ENCODE measurements at places on chromosomes 1 and 21.

DNA sequence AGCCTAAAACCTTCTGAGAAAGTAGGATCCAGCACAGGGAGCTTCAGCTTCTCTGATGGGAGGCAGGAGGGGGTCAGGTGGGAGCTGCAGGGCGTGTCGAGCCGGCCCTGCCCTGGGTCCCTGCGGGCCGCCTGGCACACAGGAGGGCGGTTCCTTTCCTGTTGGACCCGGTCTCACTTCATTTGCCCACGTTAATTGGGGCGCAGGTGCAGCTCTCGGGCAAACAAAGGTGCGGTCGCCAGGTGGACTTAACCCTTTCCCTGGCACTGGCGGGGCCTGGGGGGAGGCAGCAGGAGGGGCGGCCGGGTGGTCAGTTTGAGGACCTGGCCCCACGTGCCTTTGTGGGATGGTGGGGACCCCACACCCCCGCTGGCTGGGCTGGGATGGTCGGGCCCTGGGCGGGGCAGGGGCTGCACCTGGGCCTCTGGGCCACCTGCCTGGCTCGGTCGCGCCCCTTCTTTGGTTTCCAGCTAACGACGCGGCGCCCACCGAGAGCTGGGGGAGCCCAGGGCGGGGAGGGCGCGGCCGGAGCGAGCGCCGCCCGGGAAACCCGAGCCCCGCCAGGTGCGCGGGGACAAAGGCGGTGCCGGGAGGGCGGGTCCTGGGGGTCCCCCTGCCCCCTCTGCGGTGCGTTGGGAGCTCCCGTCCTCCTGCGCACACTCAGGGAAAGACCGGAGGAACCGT is 20.8 kb upstream of the C1orf159 start:
- peak; percentile 42 for DNase-seq

DNA sequence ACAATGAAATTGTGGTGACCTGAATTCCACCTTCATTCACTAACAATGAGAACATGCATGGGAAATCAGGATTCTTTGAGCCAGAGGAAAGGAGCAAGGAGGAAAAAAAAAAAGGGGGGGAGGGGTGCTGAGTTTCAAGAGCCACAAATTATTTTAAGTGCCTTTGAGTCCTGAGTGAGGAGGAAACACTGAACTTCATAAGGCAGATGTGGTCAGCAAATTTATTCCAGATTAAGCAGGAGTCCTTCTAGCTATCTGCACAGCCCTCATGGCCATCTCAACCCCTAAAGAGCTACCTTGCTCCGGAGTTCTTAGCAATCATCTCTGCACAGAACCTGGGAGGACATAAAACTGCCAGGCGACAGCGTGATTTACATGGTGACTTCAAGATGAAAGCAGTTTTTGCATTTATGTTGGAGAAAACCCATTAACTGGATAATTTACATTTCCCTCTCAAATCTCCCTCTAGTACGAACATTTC is 21.7 kb downstream of the ASTN1 start:
- DNase-seq, result no peak

GRCh38 chr1:69459244-69459643 is 108.5 kb upstream of the LRRC7 start:
- no peak for DNase-seq

DNA sequence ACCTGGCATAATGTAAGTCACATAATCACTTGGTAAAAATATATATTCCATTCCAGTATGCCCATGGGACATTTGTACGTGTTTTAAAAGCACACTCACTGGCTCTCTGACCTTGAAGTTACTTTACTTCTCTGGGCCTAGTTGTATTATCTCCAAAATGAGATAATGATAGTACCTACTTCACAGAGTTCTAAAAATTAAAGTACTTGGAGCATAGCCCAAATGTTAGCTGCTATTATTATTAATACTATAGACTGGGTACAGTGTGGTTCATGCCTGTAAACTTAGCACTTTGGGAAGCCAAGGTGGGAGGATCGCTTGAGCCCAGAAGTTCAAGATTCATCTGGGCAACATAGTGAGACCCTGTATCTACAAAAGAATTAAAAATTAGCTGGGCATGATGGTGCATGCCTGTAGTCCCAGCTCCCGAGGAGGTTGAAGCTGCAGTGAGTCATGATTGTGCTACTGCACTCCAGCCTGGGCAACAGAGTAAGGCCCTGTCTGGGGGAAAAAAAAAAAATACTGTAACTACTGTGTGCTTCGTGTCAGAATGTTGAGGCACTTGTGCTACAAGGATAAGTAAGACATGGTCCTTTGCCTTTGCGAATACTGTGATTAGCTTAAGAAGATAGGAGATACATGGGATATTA is 45.7 kb downstream of the TDRD5 start:
- DNase-seq, result no peak

- no peak for DNase-seq
These were observed 88.3 kb downstream of the ABCA4 start for GRCh38 chr1:94032637-94033036.

DNA sequence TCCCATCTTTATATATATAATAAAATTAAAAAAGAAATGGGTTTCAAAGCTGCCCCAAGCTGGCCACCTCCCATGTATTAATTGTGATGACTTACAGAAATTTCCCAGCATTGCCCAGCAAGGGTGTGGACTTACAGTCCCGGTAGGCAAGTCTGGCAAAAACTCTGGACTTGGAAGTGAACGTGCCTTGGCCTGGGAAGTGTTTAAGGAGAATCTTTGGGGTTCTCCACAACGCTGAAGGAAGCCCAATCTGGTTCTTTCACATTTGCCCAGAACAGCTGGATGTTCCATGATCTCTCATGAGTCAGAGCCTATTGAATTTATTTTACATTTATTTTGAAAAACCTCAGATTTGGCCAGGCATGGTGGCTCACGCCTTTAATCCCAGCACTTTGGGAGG is 98.4 kb upstream of the SLC45A1 start:
- no peak for DNase-seq

DNA sequence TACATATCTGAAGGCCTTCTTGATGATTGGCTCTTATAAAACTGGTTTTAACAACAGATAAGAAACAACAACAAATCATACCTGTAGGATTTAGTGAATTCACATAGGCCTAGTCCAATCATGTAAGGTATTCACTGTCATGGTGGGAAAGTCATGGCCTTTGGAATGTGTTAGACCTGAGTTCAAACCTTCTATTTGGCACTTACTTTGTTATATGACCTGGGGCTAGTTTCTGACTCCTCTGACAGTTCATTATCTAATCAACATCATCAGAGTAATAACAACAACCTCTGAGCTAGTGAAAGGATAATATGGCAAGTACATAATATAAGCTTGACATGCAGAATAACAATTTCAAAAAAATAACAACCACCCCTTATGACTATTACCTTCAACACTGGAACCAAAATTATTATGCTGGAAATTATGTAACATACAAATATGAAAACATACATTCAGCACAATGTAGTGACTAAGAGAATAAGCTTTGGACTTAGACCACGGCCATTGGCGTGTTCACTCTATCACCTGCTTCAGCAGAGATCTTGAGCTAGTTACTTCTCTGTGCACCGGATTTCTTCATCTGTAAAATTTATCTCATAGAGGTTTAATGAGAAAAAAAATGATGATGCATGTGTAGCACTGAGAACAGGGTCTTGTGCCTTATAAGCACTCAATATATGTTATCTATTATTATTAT is 597.6 kb downstream of the LMO4 start:
- no peak for DNase-seq

- no peak for DNase-seq
These were observed 25.6 kb downstream of the SAMSN1 start for GRCh38 chr21:14520535-14520934.

GRCh38 chr1:96588416-96588995 is 133.1 kb upstream of the PTBP2 start:
- DNase-seq, result no peak

- no peak for DNase-seq
These were observed 119.5 kb upstream of the KRTAP19-8 start for GRCh38 chr21:31157756-31158155.

DNA sequence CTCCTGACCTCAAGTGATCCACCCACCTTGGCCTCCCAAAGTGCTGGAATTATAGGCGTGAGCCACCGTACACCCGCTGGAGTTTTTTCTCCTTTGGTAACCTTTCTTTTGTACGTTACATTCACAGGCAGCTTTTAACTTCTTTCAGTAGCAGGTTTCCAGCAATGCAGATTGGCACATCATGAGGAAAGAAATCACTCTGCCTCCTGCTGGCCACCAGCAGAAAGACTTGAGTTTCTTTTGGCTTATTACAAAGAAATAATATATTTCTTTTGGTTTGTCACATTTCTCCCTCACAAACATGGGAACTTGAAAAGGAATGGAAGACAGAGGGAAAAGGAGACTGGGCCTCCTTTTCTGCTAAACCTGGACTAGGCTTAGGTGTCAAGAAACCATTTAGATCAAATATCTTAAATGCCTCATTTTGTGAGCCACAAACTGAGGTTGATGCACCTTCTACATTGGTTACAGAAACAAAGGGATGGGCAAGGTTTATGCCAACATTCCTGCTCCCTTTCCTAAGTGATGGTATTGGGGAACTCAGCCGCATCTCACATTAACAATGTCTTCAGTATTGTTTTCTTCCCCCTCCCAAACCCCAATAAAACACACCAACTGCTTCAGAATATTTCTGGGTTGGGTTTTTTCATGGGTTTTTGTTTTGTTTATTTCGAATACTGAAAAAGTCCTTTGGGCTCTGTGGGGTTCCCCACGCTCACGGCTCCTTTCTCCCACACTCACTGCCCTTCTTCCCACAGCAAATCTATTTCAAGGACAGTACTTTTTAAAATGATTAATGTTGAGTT is 7.7 kb downstream of the ENSA start:
- DNase-seq, result peak; percentile 49

- no peak for DNase-seq
These were observed 42.6 kb downstream of the SIM2 start for GRCh38 chr21:36741506-36741905.

DNA sequence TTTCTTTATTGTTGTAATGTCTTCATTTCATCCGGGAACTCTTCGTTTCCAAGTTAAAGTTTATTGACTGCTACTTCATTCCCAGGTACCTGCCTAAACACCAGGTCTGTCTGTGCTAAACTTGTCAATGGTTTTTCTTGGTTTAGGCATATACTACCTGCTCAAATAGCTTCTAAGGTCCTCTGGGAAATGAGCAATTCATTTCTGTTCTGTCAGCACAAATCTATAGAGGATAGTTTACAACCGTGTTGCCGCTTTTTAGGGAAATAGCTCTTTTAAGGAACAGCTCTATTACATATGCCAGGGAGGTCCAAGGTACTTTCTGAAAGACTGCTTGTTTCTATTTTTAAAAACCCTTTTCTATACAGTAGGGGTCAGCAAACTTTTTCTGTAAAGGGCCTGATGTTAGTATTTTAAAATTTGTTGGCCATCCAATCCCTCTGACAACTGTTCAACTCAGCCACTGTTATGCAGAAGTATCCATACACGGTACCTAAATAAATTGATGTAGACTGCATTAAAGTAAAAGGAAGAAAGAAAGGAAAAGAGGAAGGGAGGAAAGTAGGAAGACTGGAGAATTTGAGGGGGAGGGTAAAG is 222.7 kb upstream of the PTBP2 start:
- no peak for DNase-seq

DNA sequence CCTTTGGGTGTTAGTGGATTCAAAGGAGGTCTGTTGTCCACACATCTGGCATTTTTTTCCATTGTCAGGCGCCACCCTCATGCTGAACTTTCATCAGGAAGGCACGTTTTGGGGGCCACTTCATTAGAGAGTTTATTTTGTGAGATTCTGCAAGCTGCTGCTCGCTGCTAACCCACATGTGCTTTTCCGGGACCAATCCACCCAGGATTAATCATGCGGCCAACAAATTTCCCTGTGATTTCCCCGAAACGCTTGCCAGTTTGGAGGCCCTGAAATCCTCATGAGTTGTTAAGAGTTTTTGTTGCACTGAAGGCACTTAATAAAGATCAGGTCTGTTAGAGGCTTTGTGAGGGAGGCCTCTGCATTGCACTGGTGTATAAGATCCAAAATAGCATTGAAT is 2.4 kb downstream of the PDPN start:
- no peak for DNase-seq

- DNase-seq, result no peak
These were observed 30.0 kb downstream of the TMPRSS15 start for GRCh38 chr21:18373606-18374005.

DNA sequence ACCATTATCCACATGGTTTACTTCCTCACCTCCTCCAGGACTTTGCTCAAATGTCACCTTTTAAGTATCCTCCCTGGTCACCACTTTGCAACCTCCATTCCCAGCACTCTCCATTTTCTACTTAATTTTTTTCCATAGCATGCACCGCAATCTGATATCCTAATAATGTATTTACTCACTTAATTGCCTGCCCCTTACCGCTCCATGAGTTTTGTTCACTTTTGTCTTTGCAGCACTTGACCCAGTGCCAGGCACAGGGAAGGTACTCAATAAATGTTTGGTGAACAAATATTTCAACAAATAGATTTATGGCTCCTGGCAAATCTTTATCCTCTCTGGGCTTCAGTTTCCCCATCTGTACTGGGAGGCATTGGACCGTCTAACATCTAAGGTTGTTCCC is 53.6 kb downstream of the UBE2T start:
- DNase-seq, result no peak

DNA sequence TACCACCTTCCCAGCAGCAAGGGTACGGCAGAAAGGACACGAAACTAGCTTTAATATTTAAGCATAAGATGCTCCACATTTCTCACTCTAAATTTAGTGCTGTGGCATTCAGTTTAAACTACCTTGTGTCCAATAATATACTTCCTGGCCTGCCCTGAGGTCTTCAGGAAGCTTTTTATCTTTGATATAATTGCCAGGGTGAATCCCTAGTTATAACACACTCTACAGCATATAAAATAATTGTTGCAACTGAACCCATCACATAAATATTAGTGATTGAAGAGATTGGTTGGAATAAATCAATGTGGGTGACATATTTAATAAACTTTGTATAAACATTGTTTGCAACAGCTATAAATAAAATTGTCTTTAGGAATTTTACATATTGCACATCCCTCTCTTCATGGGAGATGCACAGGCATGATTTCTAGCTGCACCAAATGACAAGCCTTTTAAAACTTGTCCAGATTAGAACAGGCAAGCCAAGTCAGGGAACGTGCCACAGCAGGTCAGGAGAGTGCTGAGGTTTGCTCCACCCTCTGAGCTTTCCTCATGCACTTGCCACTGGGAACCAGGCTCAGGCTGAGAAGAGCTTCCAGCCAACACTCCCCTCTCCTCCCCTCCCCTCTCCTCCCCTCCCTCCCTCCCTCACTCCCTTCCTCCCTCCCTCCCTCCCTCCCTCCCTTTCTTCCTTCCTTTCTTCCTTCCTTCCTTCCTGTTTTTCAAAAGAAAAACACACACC is 623.2 kb upstream of the PKN2 start:
- DNase-seq, result no peak

- DNase-seq, result no peak
These were observed 79.8 kb downstream of the USP1 start for GRCh38 chr1:62516600-62516999.

All from stimulated activated naive CD8-positive, alpha-beta T cell treated with anti-CD3 and anti-CD28 coated beads, Interleukin-15, Interleukin-2, amounts not matched to agents 100 U/mL and 50 U/mL, for 24 hours (primary cell).